ENCODE measurements at places on chromosomes 7 and 10. TPM values are rescaled to one million over a fixed set of nuclear protein-coding genes. Genes with fewer than 3 reads are reported as not detected.

The ENO4 gene
- not detected for total RNA-seq

The EPHB6 gene
- 7.3 TPM for total RNA-seq

The CDH23 gene
- 1.3 TPM for total RNA-seq

The CYP3A4 gene
- not detected for total RNA-seq

The PLXDC2 gene
- not detected for total RNA-seq

The APBB1IP gene
- 40.0 TPM for total RNA-seq

DNA sequence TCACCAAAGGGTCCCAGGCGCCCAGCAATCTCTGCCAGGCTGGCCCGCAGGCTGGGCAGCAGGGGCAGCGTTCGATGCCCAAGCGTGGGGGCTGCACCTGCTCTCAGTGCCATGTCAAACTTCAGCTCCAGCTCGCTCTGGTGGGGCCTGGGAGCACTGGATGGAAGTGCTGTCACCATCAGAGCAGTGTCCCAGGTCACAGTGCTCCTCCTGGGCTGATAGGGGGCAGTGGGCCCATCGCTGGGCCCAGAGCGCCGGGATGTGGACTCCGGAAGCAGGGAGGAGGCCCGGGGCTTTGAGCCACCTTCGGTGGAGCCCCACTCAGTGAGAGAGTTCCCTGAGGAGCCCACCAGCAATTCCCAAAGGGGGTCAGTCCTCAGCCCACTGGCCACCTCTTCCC lies 2.2 kb downstream of the PRRT4 start:
- no peak for DNase-seq

DNA sequence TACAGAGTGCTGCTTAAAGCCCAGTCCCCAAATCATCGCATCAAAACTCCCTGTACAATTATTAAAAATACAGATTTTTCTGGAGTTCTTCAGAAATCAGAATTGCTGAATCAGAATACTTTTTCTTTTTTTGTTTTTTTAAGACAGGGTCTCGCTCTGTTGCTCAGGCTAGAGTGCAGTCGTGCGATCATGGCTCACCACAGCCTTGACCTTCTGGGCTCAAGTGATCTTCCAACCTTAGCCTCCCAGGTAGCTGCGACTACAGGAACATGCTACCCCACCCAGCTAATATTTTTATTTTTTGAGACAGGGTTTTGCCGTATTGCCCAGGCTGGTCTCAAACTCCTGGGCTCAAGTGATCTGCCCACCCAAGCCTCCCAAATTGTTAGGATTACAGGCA lies 3.9 kb downstream of the BBIP1 start:
- DNase-seq, result no peak

DNA sequence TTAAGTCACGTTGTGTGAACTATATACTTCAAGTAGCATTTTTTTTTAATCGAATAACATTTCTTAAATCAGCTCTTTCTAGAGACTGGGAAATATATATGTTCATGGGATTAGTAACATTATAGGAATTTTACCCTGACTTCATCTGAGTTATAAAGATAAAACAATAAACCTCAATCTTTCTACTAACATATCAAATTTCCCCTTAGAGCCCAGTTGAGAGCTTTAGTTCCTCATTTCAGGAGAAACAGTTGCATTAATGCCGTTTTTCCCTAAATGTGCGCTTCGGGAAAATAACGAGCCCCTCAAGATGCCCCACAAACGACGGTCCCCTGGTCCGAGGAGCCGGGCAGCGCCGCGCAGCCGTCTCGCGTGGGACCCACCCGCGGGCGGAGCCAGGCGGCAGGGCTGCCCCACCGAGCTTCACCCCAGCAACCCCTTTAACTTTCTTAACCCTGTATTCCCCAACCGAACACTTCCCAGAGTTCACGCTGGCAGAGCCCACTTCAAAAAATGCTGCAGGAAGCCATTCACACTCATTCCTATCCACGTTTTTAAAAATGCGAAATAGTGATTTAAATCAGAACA lies 152.5 kb upstream of the YAE1 start:
- DNase-seq, result no peak

GRCh38 chr7:154431045-154431444 lies 378.8 kb downstream of the DPP6 start:
- DNase-seq, result no peak

DNA sequence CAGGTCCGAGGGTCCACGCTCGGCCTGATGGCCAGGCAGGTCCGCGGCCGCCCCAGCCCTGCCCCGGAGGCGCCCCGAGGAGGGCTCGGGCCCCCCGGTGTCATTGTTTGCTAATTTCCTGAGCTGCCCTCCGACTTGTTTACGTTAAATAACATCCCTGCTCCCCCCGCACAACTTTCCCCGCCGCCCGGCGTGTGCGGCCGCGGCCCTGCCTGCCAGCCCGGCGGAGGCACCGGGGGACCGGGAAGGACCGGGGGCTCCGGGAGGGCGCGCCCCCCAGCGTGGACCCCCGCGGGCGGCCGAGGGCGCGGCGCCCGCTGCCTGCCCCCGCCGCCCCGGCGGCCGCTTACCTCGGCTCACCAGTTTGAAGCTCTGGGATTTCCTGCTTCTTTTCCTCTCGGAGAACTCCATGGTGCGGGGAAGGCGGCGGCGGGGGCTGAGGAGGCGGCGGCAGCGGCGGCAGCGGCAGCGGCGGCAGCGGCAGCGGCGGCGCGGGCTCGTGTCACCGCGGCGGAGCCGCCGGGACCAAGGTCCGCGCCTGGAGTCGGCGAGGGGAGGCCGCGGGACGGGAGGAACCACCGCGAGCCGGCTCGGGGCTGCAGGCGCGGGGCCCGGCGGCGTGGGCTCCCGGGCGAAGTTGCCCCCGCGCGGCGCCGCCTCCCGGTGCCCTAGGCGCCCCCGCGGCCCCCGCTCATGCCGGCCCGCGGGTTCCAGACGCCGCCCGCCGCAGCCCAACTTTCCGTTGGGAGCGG lies 515 bp downstream of the BEND7 start:
- DNase-seq, result no peak

- DNase-seq, result no peak
Observed at GRCh38 chr10:88971221-88972061, 18.9 kb upstream of the ACTA2 start.

DNA sequence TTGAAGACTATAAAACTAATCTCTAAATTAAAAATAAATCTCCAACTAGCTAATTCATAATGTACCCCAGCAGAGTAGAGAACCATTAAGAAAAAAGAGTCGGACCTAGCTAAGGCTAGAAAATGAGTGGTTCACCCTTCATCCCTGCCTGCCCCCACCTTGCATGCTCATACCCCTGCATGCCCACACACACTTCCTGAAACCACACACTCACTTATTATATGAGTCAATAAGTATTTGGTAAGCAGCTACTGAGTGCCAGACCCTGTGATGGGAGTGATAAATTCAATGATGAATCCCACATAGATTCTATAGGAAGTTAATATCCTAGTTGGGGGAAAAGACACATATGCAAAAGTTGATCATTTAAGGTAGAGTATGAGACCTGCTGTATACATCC lies 152.9 kb upstream of the INHBA start:
- DNase-seq, result no peak

GRCh38 chr7:32043688-32044087 lies 26.5 kb downstream of the PDE1C start:
- DNase-seq, result no peak

GRCh38 chr10:116105264-116105663 lies 167.7 kb downstream of the GFRA1 start:
- DNase-seq, result no peak

- no peak for DNase-seq
Observed at GRCh38 chr10:121928528-121928884, 675 bp upstream of the ATE1 start.

GRCh38 chr10:119020627-119020946 lies 8.9 kb upstream of the NANOS1 start:
- DNase-seq, result no peak

DNA sequence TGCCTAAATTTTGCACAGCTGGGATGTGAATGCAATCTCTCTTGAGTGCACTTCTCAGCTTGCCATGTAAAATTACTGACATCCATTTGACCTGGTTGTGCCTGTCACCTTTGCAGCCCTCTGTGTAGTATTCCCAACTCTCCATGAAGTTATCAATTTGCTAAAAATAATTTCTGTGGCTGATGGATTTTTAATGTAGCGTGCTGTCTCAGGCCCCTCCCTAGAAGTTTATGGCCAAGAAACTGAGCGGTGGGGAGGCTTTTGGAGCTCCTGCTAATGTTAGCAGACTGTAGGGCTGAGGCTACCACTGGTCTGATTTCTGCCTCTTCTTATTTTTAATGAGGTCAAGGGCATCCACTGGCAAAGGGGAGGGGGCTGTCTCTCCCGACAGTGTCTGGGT lies 577.0 kb upstream of the DPP6 start:
- no peak for DNase-seq
